ENCODE measurements at places on chromosomes 7 and 10.

DNA sequence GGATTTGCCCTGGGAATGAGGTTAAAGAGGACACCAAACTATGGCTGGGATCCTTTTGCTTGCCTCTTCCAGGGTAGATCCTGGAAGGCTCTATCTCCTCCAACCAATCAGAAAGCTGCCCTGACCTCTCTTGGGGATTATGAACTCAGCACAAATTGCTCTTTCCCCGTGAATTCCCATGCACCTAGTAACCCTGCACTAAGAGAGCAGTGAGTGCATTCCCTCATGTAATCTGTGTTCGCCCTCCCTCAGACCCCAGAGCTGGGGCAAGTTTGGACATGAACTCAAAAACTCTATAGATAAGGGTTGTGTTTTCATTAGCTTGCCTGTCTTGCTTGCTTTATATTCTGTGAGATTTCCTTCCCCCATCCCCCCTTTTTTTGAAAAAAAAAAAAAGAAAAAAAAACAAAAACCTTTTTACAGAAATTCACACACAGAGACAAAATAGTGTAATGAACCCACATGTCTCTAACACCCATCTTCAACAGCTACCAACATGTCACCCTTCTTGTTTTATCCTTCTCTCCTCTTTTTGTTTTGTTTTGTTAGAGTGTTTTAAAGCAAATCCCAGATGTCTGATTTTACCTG, 225.5 kb upstream of the TCF7L2 start:
- DNase-seq, result no peak

DNA sequence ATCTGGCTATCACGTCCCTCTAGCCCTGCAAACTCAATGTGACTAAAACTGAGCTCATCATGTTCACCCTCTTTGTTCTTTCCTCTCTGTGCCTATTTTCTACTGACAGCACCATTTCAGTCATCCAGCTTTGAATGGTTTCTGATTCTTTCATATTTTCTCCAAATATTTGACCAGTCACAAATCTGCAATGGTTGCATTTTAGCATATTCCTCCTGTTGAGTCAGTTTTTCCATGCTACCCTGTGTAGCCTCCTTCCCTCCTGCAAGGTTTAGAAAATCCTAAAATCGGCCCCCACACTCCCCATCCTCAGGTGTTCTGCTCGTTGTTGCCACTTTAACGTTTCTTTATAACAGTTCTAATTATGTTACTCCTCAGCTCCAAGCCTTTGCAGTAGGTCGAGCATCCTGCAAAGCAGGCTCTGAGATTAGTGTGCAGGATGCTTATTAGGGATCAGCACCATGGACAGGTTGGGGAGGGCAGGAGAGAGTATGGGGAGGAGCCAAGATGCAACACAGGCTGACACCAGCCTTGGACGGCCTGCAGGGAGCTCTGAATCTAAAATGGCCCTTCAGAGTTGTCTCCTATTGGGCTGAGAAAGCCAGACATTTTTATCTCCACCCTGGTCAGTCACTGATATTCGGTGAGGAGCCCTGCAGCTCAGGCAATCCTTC, 531.0 kb upstream of the COBL start:
- no peak for DNase-seq

- no peak for DNase-seq
Measured at GRCh38 chr10:61869774-61870525, 31.5 kb upstream of the ARID5B start.

DNA sequence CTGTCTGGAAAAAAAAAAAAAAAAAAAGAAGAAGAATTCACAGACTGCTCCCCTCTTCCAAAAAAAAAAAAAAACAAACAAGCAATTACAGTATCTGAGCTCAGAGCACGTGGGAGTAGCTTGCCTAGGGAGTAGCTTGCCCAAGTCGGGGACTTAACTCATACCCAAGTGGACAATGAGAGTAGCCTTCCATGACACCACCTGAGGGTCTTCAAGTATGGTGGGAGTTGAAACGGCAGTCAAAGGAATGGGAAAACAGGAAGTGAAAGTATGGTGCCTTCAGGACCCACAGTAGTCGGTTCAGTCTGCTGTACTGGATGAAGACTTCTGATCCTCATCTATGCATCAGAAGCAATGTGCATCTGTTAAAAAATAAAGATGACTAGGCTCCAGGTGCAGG, 10.6 kb downstream of the VOPP1 start:
- no peak for DNase-seq

GRCh38 chr10:58326967-58327381, 7.8 kb upstream of the UBE2D1 start:
- no peak for DNase-seq

- DNase-seq, result no peak
Measured at GRCh38 chr10:613271-614138, 76.0 kb downstream of the DIP2C start.

DNA sequence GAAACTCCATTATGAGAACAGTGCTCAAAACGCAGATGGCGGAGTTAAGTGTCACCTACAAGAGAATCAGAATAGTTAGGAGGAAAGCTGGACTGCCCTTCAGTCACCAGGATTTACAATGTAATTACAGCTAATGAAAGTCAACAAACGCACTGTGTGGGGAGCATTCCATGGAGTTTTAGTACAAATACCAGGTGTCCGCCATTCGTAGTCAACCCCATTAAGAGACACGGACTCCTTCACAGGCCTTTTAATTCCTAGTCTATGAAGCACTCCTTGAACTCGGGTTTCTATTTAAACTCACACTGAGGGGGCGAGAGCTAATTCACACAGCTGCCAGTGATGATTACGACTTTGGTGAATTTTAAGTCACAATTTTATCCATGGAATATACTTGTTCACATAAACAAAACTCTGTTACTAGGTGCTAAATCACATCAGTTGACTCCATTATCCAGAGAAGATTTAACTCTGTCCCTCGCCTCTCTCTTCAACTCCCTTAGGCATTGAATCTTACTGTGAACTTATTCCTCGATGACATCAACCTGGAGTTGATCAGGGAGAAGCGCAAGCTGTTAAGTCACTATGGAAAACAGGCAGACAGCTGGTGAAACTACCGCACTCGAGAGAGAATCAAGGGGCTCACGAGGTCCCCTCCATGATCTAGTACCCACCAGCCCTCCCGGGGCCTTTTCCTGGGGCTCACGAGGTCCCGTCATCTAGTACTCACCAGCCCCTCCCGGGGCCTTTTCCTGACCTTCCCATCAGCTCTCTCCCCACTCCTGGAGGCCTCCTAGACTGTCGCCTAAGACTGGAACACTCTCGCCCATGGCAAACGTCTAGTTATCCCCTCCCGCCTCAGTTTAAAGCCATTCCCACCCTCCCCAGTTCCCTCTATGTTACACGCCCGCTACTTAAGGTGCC, 1.5 kb downstream of the ZFAND2A start:
- DNase-seq, result no peak

- DNase-seq, result no peak
Measured at GRCh38 chr10:44859546-44860285, 51.4 kb upstream of the TMEM72 start.

DNA sequence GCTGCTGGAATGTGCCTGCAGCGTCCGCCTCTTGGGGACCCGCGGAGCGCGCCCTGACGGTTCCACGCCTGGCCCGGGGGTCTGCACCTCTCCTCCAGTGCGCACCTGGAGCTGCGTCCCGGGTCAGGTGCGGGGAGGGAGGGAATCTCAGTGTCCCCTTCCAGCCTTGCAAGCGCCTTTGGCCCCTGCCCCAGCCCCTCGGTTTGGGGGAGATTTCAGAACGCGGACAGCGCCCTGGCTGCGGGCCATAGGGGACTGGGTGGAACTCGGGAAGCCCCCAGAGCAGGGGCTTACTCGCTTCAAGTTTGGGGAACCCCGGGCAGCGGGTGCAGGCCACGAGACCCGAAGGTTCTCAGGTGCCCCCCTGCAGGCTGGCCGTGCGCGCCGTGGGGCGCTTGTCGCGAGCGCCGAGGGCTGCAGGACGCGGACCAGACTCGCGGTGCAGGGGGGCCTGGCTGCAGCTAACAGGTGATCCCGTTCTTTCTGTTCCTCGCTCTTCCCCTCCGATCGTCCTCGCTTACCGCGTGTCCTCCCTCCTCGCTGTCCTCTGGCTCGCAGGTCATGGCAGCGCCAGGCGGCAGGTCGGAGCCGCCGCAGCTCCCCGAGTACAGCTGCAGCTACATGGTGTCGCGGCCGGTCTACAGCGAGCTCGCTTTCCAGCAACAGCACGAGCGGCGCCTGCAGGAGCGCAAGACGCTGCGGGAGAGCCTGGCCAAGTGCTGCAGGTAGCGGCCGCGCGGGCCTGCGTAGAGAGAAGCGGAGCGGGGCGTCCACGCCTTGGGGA, 645 bp downstream of the SLC26A4 start:
- DNase-seq, result no peak

DNA sequence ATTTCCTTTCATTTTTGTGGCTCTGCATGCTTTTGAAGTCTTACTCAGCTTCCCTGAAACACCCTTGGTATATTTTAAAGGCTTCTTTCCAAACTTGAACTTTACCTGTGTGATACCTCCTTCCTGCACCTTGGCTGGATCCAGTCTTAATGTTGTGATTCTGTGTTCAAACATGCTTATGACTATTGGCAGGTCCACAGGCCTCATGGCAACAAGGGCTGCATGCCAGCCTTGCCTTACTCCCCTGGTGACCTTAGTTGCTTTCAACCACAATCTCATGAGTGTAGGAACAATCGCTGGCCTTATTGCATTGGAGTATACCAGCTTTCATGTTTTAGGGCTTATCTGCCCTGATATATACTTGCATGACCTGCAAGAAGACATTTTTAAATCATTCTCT, 238.7 kb downstream of the KIF20B start:
- no peak for DNase-seq

GRCh38 chr7:34842782-34843181, 184.8 kb downstream of the NPSR1 start:
- no peak for DNase-seq

GRCh38 chr7:98568891-98569290, 48.2 kb upstream of the NPTX2 start:
- DNase-seq, result no peak

GRCh38 chr7:94087664-94088352, 83.7 kb upstream of the BET1 start:
- no peak for DNase-seq

DNA sequence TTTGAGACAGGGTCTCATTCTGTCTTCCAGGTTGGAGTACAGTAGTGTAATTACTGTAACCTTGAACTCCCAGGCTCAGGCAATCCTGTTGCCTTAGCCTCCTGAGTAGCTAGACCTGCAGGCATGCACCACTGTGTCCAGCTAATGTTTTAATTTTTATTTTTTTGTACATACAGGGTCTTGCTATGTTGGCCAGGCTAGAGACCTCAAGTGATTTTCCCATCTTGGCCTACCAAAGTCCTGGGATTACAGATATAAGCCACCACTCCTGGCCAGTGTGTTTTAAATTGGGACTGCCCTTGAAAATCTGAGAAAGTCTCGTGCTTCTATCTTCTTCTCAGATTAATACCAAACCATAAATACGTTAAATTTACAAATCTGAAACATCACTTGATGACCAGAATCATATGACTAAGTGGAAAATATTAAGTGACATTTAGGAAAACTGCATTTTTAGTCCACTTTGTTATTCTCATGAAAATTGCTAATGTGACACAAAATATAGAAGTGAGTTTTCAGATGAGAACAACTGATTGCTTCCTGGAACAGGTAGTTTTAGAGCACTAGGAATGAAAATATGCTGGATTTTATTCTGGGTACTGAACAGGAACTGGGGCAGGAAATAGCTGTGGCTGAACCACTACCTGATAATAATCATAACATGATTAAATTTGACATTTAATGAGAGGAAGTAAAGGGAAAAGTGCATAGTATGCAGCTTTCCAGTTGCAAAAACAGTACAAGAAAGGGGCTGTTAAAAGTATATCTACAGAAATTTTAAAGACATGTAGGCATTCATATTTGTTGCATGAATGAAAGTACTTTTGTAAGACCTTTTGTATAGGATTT, 4.2 kb downstream of the PHTF2 start:
- DNase-seq, result no peak

DNA sequence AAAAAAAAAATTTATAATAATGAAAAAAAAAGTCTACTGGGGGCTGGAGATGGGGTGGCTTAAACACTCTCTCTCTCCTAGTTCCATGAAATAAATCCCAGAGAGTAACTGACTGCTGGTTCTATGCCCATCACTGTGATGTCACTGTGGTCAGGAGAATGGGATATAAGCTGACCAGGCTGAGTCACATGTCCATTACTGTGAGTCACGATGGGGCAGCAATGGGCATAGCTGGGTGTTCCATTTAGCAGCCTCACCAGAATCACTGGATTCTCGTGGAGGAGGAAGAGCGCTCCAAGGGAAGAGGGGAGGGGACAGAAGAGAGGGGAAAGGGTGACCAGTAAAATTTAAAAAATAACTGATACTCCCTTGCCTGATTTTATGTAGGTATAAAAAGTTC, 37.1 kb downstream of the MASTL start:
- no peak for DNase-seq

DNA sequence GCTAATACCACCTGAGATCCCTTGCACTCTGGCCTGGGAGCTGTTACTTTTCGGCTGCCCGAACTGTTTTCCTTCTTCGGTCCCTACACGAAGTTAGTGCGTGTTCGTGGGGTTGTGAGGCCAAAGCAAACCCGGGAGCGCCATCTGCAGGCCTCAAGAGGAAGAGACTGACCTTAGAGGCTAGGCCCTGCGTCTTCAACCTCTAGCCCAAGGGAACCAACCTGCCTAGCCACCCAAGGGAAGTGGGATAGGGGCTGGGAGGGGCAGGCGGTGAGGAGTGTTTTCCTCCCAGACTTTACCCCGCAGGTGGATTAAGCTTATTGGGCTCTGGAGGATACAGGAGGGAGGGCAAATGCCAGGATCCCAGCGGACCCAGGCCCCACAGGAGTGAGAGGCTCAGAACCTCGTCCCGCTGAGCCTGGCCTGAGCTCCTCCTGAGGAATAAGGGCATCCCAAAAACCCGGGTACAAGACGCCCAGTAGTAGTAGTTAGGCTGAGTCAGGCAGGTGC, 1.7 kb upstream of the PAX2 start:
- peak; percentile 17 for DNase-seq

GRCh38 chr7:45223728-45224630, 66.4 kb downstream of the RAMP3 start:
- DNase-seq, result no peak

DNA sequence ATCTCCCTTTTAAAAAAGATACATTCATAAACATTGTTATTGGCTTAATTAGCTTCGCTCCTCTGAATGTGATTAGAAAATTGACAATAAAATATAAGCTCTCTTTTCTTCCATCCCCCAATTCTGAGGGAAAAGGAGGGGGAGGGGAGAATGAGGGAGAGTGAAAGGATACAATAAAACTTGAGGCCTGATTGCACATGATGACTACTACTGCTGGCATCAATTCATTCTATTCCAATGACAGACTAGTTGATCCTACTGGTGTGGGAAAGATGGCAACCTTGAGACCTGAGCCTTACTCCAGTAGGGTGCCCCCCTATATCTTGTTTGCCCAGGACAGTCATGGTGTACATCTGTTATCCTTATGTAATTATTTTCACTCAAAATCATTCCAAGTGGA, 4.5 kb upstream of the IQUB start:
- no peak for DNase-seq

GRCh38 chr10:62919776-62920175, 103.6 kb upstream of the EGR2 start:
- DNase-seq, result no peak

DNA sequence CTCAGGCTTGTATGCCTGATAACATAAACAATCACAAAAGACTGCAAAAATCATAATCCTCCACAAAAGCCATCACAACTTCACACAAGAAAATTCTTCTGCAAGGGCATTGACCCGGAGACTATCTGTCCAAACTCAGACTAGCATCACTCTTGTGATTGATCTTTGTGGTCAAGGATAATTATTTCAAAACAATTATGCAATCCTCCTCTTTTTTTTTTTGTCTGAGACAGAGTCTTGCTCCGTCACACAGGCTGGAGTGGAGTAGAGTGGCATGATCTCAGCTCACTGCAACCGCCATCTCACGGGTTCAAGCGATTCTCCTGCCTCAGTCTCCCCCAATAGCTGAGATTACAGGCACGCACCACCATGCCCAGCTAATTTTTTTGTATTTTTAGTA, 22.2 kb downstream of the CDNF start:
- DNase-seq, result no peak

Data from stimulated activated CD8-positive, alpha-beta memory T cell treated with anti-CD3 and anti-CD28 coated beads, Interleukin-4, amount 100 ng/mL, for 1 hour (primary cell).